ENCODE measurements at places on chromosomes 5 and 9. TPM values are rescaled to one million over a fixed set of nuclear protein-coding genes. Genes with fewer than 3 reads are reported as not detected.

Gene EGR1
- 5.1 TPM for total RNA-seq

Gene SUSD1
- total RNA-seq: 8.3 TPM

Gene AGXT2
- not detected for total RNA-seq

Gene OR1J2
- not detected for total RNA-seq

Gene ANKRD18A
- total RNA-seq: 2.9 TPM

Gene SPATA31A3
- not detected for total RNA-seq

Gene CEL
- 2.3 TPM for total RNA-seq

Gene FST
- 0.28 TPM for total RNA-seq

Gene TLX3
- total RNA-seq: not detected

Gene DRD1
- total RNA-seq: not detected

Gene TRIM7
- 2.6 TPM for total RNA-seq

Gene SPINK6
- not detected for total RNA-seq

Gene NTNG2
- 15.6 TPM for total RNA-seq

Gene ENTREP1
- not detected for total RNA-seq

Gene LCN1
- not detected for total RNA-seq

Gene AMACR
- 6.1 TPM for total RNA-seq

Gene GOLPH3
- 65.3 TPM for total RNA-seq

Gene BARHL1
- not detected for total RNA-seq
